ENCODE measurements at places on chromosomes 12 and 14. TPM values are rescaled to one million over a fixed set of nuclear protein-coding genes. Genes with fewer than 3 reads are reported as not detected.
A peak's percentile ranks its signal among the peaks of the same experiment; 100 is the strongest.

GRCh38 chr12:99495799-99496198 lies 151.8 kb upstream of the GARIN6 start:
- no peak overlapping the region for H3K27ac ChIP-seq
- no peaks in the 10 kb centered on the region for H3K27me3 ChIP-seq
- H3K36me3 ChIP-seq, result no peaks in the 10 kb centered on the region
- no peak for DNase-seq
- no peak overlapping the region for H3K4me3 ChIP-seq
- H3K4me1 ChIP-seq, result no peaks in the 10 kb centered on the region

DNA sequence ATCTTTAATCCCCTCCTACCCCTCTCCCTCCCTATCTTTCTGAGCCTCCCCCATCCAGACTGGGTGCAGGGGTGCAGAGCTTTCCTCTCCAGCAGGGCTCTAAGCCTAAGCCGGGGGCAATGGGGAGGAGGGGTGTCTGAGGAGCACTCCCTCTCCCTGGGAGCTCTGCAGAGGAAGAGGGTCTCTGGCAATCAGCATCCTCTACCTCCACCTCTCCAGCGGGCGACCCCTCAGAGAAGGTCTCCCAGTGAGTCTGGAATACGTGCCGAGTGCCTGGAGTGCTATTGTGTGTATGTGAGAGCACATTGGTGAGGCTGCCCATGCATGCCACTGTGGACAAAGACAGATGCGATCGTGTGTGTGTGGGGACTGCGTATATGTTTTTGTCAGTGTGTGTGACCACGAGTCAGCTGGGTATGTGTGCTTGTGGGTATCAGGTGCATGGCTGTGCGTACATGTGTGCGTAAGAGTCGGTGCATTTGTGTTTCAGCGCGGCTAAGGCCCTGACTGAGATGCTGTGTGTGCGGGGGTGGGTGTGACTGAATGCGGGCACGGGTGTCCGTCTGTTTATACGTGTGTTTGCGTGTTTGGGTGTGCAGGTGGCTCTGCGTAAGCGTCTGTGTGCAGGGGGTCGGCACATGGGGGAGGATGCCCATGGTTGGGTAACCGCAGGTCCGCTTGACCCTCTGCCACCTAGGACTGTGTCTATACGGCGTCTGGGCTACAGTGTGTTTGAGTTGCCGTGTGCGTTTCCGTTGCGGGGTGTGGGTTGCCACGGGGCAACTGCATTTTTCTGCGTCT lies 905 bp upstream of the DLK1 start:
- no peak overlapping the region for H3K27ac ChIP-seq
- no peak for DNase-seq

- H3K4me3 ChIP-seq, result no peak overlapping the region
- peaks cover 5% of the 10 kb centered on the region for H3K4me1 ChIP-seq
- H3K36me3 ChIP-seq, result peaks cover 95% of the 10 kb centered on the region
- DNase-seq, result no peak
- H3K27ac ChIP-seq, result no peak overlapping the region
Observed at GRCh38 chr14:95088665-95089064, 68.7 kb downstream of the DICER1 start.

DNA sequence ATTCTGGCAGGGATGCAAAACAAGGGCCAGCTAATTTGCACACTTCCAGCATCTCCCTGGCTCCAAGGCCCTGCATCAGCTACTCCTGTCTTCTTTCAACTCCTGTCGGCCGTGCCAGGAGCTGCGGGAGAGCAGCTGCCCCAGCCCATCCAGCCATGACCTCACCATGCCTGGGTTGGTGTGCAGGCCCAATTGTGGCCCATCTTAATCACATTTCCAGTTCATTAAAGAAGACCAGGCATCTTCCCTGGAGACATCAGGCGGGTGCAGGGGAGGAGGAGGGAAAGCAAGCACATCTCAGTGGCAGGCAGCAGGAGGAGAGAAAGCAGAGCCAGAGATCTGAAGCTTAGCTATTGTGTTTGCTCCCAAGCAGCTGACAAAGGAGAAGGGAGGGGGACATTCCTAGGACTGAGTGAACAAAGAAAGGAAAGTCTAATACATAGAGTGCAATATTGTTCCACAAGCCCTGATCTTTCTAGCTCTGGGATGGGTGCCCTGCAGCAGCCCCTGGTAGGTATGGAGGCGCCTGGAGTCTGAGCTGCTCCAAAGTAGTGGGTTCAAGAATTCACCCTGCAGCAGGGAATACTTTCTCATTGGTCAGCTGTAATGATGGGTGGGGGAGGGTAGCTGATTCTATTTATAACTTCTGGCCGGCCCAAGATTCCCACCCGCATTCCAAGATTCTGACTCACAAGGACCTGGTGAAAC lies 40.1 kb downstream of the VWF start:
- no peak overlapping the region for H3K4me3 ChIP-seq
- DNase-seq, result no peak
- H3K36me3 ChIP-seq, result peaks cover 12% of the 10 kb centered on the region
- no peaks in the 10 kb centered on the region for H3K4me1 ChIP-seq
- H3K27ac ChIP-seq, result peak overlapping the region; percentile 82

- H3K27me3 ChIP-seq, result no peaks in the 10 kb centered on the region
- no peaks in the 10 kb centered on the region for H3K4me1 ChIP-seq
- no peak overlapping the region for H3K27ac ChIP-seq
- no peak overlapping the region for H3K4me3 ChIP-seq
- no peak for DNase-seq
Observed at GRCh38 chr14:100450736-100451135, 127.6 kb downstream of the SLC25A47 start.

The OR6C2 gene
- not detected for total RNA-seq

Measured in heart left ventricle (tissue), 16 donors.